ENCODE measurements at places on chromosomes 5 and 9. TPM values are rescaled to one million over a fixed set of nuclear protein-coding genes. Genes with fewer than 3 reads are reported as not detected.
A peak's percentile ranks its signal among the peaks of the same experiment; 100 is the strongest.

The MRPS30 gene
- total RNA-seq: 50.2 TPM

The DRD1 gene
- total RNA-seq: not detected

The TOR1B gene
- total RNA-seq: 18.9 TPM

The RLN1 gene
- total RNA-seq: 2.0 TPM

The PCDHAC1 gene
- total RNA-seq: not detected

The ELAVL2 gene
- not detected for total RNA-seq

The CWC27 gene
- 27.5 TPM for total RNA-seq

The SLC36A2 gene
- total RNA-seq: not detected

The CRAT gene
- total RNA-seq: 11.8 TPM

DNA sequence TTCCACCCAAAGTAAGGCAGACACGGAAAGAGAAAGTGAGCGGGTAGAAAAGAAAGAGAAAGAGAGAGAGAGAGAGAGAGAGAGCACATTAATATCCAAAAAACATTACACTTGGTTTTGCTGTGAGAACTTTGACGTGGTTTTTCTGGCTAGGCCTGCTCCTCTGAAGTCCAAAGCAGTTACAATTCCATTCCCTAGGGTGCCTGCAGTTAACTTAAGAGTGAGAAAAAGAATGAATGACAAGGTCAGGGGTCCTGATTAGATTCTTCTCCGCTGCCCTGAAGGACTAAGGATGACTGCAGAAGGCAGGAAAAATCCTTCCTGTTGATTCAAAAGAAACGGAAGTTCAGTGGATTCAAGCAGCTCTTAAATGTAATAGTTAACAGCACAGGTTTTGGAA is 589.8 kb downstream of the PRELID2 start:
- H3K4me1 ChIP-seq: no peaks in the 10 kb centered on the region
- no peaks in the 10 kb centered on the region for H3K27me3 ChIP-seq
- no peaks in the 10 kb centered on the region for H3K36me3 ChIP-seq

DNA sequence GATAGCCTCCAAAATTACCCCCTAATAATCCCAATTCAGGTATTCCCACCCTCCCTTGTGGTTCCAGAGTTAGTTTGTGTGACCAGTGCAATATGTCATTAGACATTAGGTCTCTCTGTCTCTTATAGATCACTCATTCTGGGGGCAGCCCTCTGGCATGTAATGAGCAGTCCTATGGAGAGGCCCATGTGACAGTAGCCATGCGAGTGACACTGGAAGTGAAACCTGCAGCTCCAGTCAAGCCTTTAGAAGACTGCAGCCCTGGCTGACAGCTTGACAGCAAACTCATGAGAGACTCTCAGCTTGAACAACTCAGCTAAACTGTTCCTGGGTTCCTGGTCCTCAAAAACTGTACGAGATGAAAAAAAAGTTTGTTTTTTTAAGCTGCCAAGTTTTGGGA is 54.0 kb upstream of the HSPB3 start:
- no peaks in the 10 kb centered on the region for H3K27me3 ChIP-seq
- H3K4me3 ChIP-seq: no peak overlapping the region
- no peak for DNase-seq
- no peaks in the 10 kb centered on the region for H3K36me3 ChIP-seq
- H3K27ac ChIP-seq: no peak overlapping the region
- H3K4me1 ChIP-seq: no peaks in the 10 kb centered on the region

GRCh38 chr9:137149942-137150616 is 11.1 kb downstream of the GRIN1 start:
- peak overlapping the region; percentile 84 for H3K27ac ChIP-seq
- no peak overlapping the region for H3K4me3 ChIP-seq
- H3K36me3 ChIP-seq: no peaks in the 10 kb centered on the region
- H3K4me1 ChIP-seq: no peaks in the 10 kb centered on the region
- no peaks in the 10 kb centered on the region for H3K27me3 ChIP-seq
- no peak for DNase-seq

- no peaks in the 10 kb centered on the region for H3K4me1 ChIP-seq
- H3K4me3 ChIP-seq: no peak overlapping the region
- no peak overlapping the region for H3K27ac ChIP-seq
- DNase-seq: no peak
- no peaks in the 10 kb centered on the region for H3K36me3 ChIP-seq
Observed at GRCh38 chr5:35771300-35771699, 85.4 kb upstream of the IL7R start.

- H3K27ac ChIP-seq: no peak overlapping the region
- no peaks in the 10 kb centered on the region for H3K27me3 ChIP-seq
- no peak for DNase-seq
- no peak overlapping the region for H3K4me3 ChIP-seq
- no peaks in the 10 kb centered on the region for H3K36me3 ChIP-seq
Observed at GRCh38 chr9:95211028-95211427, 106.5 kb downstream of the FANCC start.

- H3K36me3 ChIP-seq: no peaks in the 10 kb centered on the region
- no peak for DNase-seq
- H3K4me3 ChIP-seq: no peak overlapping the region
- no peaks in the 10 kb centered on the region for H3K27me3 ChIP-seq
- no peak overlapping the region for H3K27ac ChIP-seq
Observed at GRCh38 chr5:141825241-141825671, 53.0 kb downstream of the PCDH1 start.

GRCh38 chr9:86946201-86947145 is 833 bp downstream of the GAS1 start:
- no peak overlapping the region for H3K27ac ChIP-seq
- H3K27me3 ChIP-seq: peaks cover 32% of the 10 kb centered on the region
- DNase-seq: peak; percentile 69
- H3K4me3 ChIP-seq: peak overlapping the region; percentile 34

DNA sequence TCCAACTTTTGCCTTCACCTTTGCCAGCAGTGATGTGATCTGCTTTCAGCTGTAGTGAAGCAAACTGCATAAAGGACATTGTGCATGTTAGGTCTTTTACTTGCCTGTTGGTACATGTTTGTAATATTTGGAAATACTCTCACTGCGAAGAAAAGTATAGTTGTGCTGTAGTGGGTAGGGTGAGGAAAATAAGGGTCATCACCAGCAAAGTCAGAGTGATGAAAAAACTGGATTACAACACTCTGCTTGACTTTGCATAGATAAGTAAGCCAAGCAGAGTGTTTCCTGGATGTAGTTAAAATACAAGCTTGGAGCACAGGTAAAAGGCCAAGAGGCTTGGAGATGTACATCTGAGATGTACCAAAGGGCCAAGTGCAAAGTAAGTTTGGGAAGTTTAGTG is 16.7 kb downstream of the TGFBR1 start:
- no peak for DNase-seq
- H3K4me3 ChIP-seq: no peak overlapping the region
- no peaks in the 10 kb centered on the region for H3K27me3 ChIP-seq
- H3K4me1 ChIP-seq: peaks cover 36% of the 10 kb centered on the region

GRCh38 chr5:74390822-74391221 is 249.7 kb downstream of the ENC1 start:
- no peaks in the 10 kb centered on the region for H3K27me3 ChIP-seq
- no peak overlapping the region for H3K27ac ChIP-seq
- no peaks in the 10 kb centered on the region for H3K4me1 ChIP-seq
- H3K4me3 ChIP-seq: no peak overlapping the region
- H3K36me3 ChIP-seq: no peaks in the 10 kb centered on the region

GRCh38 chr5:12652201-12652600 is 748.0 kb upstream of the CTNND2 start:
- no peaks in the 10 kb centered on the region for H3K36me3 ChIP-seq
- H3K27ac ChIP-seq: no peak overlapping the region
- no peaks in the 10 kb centered on the region for H3K27me3 ChIP-seq
- H3K4me3 ChIP-seq: no peak overlapping the region
- DNase-seq: no peak

DNA sequence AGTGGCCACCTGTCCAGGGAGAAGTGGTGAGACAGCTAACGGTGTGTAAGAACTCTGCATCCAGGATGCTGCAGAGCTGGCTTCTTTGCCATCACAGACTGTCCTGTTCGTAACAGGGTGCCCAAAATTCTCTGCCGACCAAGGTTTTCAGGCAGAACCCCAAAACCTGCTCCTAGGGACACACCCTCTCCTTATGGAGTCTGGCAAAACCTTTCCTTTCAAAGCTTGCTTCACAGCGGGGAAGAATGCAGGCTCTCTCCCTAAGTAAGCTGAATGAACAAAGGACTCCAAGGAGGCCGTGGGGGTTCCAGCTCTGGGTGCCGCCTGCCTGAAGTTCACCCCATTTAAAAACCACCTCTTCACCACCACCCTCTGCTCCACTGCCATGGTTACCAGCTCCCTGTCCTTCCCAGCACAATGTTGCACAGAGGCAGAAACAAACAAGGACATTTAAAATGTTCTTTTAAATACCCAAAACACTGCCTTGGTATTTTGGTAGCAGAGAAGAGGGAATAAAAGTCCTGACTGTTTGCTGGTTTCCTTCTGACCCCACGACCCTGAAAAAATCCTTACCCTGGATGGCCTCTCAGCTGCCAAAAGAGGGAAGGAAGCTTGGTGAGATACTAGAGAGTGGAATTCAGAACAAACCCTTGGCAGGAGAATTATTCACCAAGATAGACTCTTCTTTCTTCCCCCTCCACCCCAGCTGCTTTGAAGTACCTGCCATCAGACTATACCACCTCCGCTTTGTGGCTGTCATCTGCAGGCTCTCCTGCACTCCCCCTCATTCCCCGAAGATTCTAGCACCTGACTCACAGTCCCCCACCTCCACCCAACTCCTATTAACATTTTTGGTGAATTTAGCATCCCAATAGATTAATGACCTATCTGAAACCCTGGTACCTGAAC is 7.1 kb upstream of the KLF9 start:
- no peaks in the 10 kb centered on the region for H3K36me3 ChIP-seq
- peaks cover 31% of the 10 kb centered on the region for H3K4me1 ChIP-seq
- H3K27ac ChIP-seq: peak overlapping the region; percentile 99
- no peak overlapping the region for H3K4me3 ChIP-seq

- no peaks in the 10 kb centered on the region for H3K36me3 ChIP-seq
- no peak overlapping the region for H3K27ac ChIP-seq
- H3K4me1 ChIP-seq: peaks cover 11% of the 10 kb centered on the region
Observed at GRCh38 chr5:179343719-179344430, 1.4 kb downstream of the ADAMTS2 start.

GRCh38 chr9:16710888-16711287 is 159.6 kb downstream of the BNC2 start:
- no peak for DNase-seq
- no peak overlapping the region for H3K27ac ChIP-seq
- H3K4me3 ChIP-seq: no peak overlapping the region

GRCh38 chr5:17438027-17438426 is 60.0 kb upstream of the TAF11L2 start:
- H3K4me1 ChIP-seq: peaks cover 17% of the 10 kb centered on the region
- H3K36me3 ChIP-seq: no peaks in the 10 kb centered on the region
- H3K4me3 ChIP-seq: no peak overlapping the region
- H3K27me3 ChIP-seq: no peaks in the 10 kb centered on the region
- no peak overlapping the region for H3K27ac ChIP-seq

- H3K4me1 ChIP-seq: peaks cover 28% of the 10 kb centered on the region
- H3K27me3 ChIP-seq: no peaks in the 10 kb centered on the region
- H3K4me3 ChIP-seq: no peak overlapping the region
- DNase-seq: peak; percentile 37
Observed at GRCh38 chr9:132673355-132673754, 3.1 kb downstream of the GTF3C4 start.

DNA sequence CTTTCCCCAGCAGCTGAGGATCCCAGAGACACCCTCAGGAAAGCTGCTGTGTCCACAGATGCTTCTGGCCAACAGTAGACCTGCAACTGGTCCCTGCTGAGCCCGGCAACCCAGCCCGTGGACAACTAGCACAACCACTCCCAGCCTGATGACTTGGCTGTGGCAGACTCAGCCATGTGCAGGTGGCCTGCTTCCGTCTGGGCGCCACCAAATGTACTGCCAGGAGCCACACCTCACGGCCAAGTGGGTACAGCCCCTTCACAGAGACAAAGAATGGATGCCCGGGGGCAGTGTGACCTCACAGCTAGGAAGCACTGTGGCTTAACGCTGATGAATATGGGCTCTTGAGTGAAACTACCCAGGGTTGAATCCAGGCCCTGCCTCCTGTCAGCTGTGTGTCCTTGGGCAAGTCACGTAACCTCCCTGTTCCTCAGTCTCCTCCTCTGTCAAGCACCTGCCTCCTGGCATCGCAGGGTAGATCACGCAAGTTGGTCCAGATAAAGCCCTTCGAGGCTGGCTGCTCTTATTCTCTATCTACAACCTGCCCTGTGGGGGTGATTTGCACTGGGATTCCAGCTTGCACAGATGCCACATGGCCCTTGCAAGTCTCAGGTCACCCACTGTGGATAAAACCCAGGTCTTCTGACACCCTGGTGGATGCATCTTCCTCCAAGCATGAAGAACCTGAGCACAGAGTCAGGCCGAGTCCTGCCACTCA is 225.0 kb downstream of the PBX3 start:
- no peaks in the 10 kb centered on the region for H3K27me3 ChIP-seq
- H3K4me1 ChIP-seq: peaks cover 7% of the 10 kb centered on the region
- DNase-seq: no peak
- no peak overlapping the region for H3K27ac ChIP-seq
- H3K4me3 ChIP-seq: no peak overlapping the region

DNA sequence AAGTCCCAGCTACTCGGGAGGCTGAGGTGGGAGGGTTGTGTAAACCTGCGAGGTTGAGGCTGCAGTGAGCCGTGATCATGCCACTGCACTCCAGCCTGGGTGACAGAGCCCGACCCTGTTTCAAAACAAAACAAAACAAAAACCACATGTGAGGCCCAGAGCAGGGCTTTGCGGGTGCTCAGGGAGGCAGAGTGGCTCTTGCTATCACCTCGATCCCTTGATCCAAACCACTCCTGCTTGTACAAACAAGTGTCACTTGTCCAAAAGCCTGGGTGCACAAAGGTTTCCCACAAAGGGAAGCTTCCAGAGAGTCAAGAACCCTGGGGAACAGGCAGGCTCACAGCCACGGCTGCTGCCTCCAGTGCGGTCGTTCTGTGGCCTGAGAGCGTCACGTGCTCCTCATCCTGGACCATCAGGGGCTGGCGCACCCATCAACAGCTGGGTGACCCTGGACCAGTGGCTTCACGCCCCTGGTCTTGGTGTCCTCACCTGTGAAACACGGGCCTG is 162.7 kb downstream of the C9orf50 start:
- DNase-seq: peak; percentile 49
- H3K4me3 ChIP-seq: no peak overlapping the region
- H3K27ac ChIP-seq: no peak overlapping the region

- no peaks in the 10 kb centered on the region for H3K27me3 ChIP-seq
- no peak overlapping the region for H3K4me3 ChIP-seq
- no peak for DNase-seq
- peaks cover 10% of the 10 kb centered on the region for H3K36me3 ChIP-seq
- no peak overlapping the region for H3K27ac ChIP-seq
- no peaks in the 10 kb centered on the region for H3K4me1 ChIP-seq
Observed at GRCh38 chr9:100308965-100309564, 43.7 kb downstream of the TEX10 start.

DNA sequence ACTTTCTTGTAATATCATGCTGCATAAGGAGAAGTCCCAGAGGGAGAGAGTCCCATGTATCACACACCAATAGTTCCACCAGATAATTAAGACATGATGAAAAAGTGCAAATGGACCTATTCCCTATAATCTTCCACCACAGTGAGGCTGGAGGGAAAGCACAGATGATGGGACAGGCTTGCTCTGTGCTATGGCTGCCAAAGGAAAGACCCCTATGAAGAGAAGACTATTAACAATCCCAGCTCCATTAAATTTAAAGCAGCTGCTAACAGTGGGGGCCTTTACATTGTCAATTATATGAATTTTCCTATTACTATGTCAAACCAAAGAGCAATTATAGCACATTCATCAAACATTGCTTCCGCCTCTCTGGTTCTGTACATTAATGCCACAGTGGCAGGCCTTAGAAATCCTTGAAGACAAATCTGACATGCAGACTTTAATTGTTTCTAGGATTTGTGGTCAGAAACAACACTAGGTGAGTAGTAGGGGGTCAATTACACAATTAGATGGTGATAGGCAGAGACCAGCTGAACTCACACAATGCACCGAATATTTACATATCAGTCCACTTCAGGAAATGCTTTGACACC is 551.3 kb downstream of the TLE1 start:
- H3K27me3 ChIP-seq: no peaks in the 10 kb centered on the region
- no peak for DNase-seq
- H3K36me3 ChIP-seq: no peaks in the 10 kb centered on the region
